ENCODE measurements at places on chromosomes 16 and 17. TPM values are rescaled to one million over a fixed set of nuclear protein-coding genes. Genes with fewer than 3 reads are reported as not detected.

Gene TBC1D3E
- not detected for total RNA-seq

Gene TNK1
- total RNA-seq: under 0.01 TPM

Gene NT5M
- 0.28 TPM for total RNA-seq

Gene ITGAD
- not detected for total RNA-seq

Gene CHD9NB
- total RNA-seq: 1.1 TPM

DNA sequence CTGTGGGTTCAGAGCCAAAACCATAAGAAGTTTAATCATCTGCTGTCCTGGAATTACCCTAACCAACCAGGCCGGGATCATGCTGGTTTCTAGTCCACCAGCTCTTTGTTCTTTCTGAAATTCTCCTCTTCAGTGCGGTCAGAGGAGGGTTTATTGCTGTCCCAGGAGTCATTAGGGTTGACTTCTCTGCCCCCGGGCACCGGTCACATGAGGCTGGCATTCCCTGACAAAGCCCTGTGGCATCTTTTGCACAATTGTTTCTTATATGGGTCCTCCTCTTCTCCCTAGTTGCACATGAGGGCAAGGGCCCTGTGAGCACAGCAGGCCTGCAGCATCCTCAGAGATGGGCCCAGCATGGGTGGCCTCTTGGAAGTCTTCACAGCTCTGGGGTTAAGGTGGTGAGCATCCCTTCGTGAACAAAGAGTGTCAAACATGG lies 243.9 kb downstream of the IRF8 start:
- DNase-seq: no peak

- DNase-seq: no peak
These were observed 185.9 kb downstream of the RGS9 start for GRCh38 chr17:65323049-65323448.

DNA sequence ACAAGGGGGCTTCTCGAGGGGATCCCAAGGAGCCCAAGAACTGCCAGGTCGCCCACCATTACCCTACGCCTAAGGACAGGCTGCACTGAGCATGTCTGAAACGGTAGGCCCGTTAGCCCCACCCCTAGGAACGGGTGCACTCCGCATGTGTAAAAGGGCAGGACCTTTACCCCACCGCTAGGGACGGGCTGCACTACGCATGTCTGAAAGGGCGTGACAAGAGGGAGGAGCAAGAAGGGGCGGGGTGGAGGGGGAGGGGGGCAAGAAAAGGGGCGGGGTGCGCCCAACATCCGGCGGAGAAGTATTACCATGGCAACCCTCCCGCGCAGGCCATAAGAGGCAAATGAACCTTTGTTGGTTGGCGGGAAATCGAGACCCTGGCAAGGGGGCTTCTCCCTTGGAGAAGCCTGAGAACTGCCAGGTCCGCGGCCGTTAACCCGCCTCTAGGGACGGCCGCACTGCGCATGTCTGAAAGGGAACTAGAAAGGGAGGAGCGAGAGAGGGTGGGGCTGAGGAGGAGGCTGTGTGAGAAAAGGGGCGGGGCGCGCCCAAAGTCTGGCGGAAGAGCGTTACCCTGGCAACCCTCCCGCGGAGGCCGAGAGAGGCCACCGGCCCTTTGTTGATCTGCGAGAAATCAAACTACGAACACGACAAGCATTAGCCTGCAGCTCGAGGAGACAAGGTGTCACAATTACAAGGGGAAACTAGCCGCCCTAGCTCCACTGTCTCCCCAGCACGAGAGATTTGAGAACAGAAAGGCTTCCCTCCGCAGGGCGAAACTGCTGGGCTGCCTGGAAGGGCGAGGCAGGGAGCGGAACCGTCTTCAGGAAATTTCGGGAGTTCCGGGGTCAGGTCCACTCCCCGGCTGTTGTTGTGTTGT lies 2046.8 kb downstream of the TP53TG3F start:
- DNase-seq: no peak

GRCh38 chr17:30290696-30291542 lies 825 bp downstream of the BLMH start:
- peak; percentile 21 for DNase-seq

- DNase-seq: no peak
These were observed 18.0 kb upstream of the ASGR2 start for GRCh38 chr17:7132511-7133094.

- no peak for DNase-seq
These were observed at the start of gene TEX14 for GRCh38 chr17:58691701-58692238. TSS of gene TEX14 (minus strand) at chr17:58692045. CDS start at chr17:58652001, 40,044 bp downstream.

Data from IMR-90 (cell line).